ENCODE measurements at places on chromosomes 1 and 21. TPM values are rescaled to one million over a fixed set of nuclear protein-coding genes. Genes with fewer than 3 reads are reported as not detected.

CLDN8 gene
- not detected for total RNA-seq

S100A8 gene
- not detected for total RNA-seq

ANKRD35 gene
- 0.14 TPM for total RNA-seq

ADGRL2 gene
- 40.0 TPM for total RNA-seq

ARMH1 gene
- not detected for total RNA-seq

PLA2G2F gene
- not detected for total RNA-seq

PGLYRP3 gene
- not detected for total RNA-seq

ALPL gene
- 0.30 TPM for total RNA-seq

ADGRB2 gene
- 3.1 TPM for total RNA-seq

FCER1G gene
- total RNA-seq: 2.2 TPM

GRCh38 chr1:158951956-158952355 is 20.6 kb downstream of the PYHIN1 start:
- no peaks in the 10 kb centered on the region for H3K36me3 ChIP-seq
- H3K4me1 ChIP-seq: no peaks in the 10 kb centered on the region
- H3K4me3 ChIP-seq: no peak overlapping the region
- no peak overlapping the region for H3K27ac ChIP-seq
- no peak for DNase-seq

GRCh38 chr1:4016351-4017130 is 116.5 kb upstream of the C1orf174 start:
- H3K27me3 ChIP-seq: no peaks in the 10 kb centered on the region
- H3K27ac ChIP-seq: no peak overlapping the region
- H3K4me1 ChIP-seq: no peaks in the 10 kb centered on the region
- no peak for DNase-seq
- no peak overlapping the region for H3K4me3 ChIP-seq

- H3K4me3 ChIP-seq: no peak overlapping the region
- H3K36me3 ChIP-seq: no peaks in the 10 kb centered on the region
- no peak overlapping the region for H3K27ac ChIP-seq
- no peak for DNase-seq
- H3K27me3 ChIP-seq: no peaks in the 10 kb centered on the region
These were observed 62.4 kb downstream of the CLEC20A start for GRCh38 chr1:178434360-178434759.

DNA sequence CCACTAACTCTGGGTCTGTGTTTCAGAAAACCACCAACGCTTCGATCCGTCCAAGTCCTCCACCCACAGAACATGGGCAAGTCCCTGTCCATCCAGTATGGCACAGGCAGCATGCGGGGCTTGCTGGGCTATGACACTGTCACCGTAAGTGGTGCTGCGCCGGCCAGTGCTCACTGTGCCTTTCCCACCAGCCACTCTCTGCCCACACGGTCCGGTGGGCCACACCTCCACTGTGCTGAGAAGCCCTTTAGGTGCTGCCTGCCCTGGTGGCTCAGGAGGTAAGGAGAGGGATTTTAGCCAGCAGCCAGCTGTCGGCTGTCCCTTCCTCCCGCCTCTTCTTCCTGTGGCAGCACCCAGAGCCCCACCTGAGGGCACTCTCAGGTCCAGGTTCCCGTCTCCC is 33.9 kb downstream of the PROK1 start:
- H3K4me1 ChIP-seq: no peaks in the 10 kb centered on the region
- no peak for DNase-seq
- H3K27me3 ChIP-seq: no peaks in the 10 kb centered on the region
- H3K36me3 ChIP-seq: no peaks in the 10 kb centered on the region

GRCh38 chr1:19754482-19754881 is 45.2 kb downstream of the TMCO4 start:
- H3K4me3 ChIP-seq: no peak overlapping the region
- no peak overlapping the region for H3K27ac ChIP-seq
- no peaks in the 10 kb centered on the region for H3K27me3 ChIP-seq
- no peak for DNase-seq

DNA sequence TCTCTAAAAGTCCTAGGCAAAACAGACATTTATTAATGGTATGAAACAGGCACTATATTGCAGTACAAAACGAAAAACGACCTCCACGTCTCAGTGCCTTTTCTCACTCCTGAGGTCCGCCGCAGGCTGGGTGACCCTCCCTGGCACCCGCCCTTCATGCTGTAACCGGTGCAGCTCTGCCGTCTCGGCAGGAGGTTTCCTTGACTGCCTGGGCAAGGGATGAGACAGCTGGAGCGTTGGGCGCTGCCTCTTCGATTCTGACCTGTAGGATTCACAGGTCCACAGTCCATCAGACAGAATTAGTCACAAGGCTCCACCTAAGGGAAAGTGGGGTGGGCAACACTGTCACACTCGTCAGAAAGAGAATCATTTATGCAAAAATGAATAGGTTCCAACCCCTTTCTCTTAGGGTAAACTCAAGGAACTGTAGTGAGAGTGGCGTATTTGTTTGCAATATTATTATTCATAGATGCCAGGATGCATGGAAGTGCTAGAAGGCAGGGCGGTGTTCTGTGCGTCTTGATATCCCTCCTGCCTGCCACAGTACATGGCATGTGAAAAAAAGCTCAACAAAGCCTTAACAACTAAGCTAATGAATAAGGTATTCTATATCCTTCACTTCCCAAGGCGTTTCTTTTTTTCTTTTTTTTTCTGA is 23.5 kb upstream of the ZBTB18 start:
- no peak overlapping the region for H3K27ac ChIP-seq
- DNase-seq: no peak
- H3K4me3 ChIP-seq: no peak overlapping the region
- H3K4me1 ChIP-seq: no peaks in the 10 kb centered on the region
- no peaks in the 10 kb centered on the region for H3K36me3 ChIP-seq

GRCh38 chr1:8421721-8422120 is 103.8 kb downstream of the SLC45A1 start:
- DNase-seq: no peak
- H3K4me1 ChIP-seq: peaks cover 30% of the 10 kb centered on the region
- no peak overlapping the region for H3K27ac ChIP-seq
- no peak overlapping the region for H3K4me3 ChIP-seq
- H3K27me3 ChIP-seq: no peaks in the 10 kb centered on the region
